Fibroblast of skin of scalp (primary cell): ENCODE measurements at places on chromosomes 3 and 15.

GRCh38 chr3:94349310-94349878, 286.5 kb downstream of the NSUN3 start:
- no peak for DNase-seq

- DNase-seq, result peak; percentile 51
Measured at GRCh38 chr3:9008550-9009255, 45.4 kb upstream of the RAD18 start.

- peak; percentile 33 for DNase-seq
Measured at GRCh38 chr3:188345223-188345622, 191.3 kb downstream of the LPP start.

- no peak for DNase-seq
Measured at GRCh38 chr3:140298569-140299070, 363.6 kb downstream of the CLSTN2 start.

GRCh38 chr3:122989856-122990575, 37.5 kb downstream of the SEMA5B start:
- DNase-seq, result no peak

- peak; percentile 33 for DNase-seq
Measured at GRCh38 chr3:43503067-43503728, 118.6 kb downstream of the ANO10 start.

DNA sequence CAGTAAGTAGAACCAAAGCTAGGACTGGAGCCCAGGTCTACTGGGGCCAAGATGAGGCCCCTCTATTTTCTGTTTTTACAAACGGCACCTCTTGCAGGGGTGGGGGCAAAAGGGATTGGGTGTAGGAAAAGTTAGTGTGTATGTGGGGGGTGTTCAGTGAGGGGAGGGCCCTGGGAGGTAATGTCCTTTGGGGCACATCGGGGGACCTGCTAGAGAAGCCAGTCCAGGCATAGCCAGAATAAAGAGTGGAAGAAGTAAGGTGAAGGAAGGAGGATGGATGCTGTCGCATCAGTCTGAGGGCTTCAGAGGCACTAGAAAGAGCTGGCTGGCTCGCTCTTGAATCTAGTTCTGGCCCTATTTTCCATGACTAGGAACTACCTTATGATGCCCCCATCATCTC, 2.6 kb downstream of the PLCD1 start:
- DNase-seq, result no peak

DNA sequence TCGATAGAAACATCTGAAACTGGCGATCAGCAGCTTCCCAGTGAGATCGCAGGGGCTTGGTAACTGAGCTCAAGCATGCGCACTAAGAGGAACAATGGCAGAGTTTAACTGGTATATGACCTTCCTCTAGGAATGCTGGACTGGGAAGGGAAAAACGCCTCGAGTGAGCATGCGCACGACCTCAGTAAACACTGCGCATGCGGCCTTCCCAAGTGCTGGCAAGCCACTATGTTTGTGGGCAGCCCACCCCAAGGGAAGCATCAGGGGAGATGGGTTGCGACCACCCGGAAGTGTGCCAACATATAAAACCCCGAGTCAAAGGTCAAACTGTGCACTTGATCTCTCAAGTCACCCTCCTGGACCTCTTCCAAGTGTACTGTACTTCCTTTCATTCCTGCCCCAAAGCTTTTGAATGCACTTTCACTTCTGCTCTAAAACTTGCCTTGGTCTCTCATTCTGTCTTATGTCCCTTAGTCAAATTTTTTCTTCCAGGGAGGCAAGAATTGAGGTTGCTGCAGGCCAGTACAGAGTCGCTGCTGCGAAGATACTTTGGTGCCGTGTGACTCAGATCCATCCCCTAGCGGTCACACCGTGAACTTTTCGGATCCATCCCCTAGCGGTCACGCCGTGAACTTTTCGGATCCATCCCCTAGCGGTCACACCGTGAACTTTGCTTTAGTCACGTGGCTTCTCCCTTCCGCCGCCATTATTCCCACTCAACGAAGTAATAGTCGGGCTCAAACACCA, 243.3 kb downstream of the FAM43A start:
- peak; percentile 13 for DNase-seq

GRCh38 chr3:36893137-36893557, 51.7 kb downstream of the TRANK1 start:
- DNase-seq, result peak; percentile 91

GRCh38 chr15:21261396-21261964, 178.8 kb downstream of the POTEB3 start:
- no peak for DNase-seq

- peak; percentile 15 for DNase-seq
Measured at GRCh38 chr15:34297059-34297458, 40.5 kb downstream of the SLC12A6 start.

DNA sequence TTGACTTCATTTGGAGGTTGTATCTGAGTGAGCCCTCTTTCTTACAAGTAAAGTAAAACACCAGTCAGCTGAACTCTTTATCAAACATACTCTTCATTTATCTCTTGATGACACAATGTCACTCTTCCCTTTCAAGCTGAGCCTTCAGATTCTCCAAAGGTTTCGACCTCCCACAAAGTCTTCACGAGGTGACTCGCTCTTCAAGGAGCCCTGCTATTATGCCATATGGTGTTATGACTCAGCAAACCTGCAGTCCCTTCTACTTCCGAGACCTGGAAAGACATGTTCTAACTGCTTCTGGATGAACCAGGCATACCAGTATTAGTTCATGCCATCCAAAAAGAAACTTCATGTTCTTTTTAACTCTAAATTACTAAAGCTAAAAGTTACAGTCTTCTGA, 23.1 kb downstream of the AADAC start:
- peak; percentile 87 for DNase-seq

DNA sequence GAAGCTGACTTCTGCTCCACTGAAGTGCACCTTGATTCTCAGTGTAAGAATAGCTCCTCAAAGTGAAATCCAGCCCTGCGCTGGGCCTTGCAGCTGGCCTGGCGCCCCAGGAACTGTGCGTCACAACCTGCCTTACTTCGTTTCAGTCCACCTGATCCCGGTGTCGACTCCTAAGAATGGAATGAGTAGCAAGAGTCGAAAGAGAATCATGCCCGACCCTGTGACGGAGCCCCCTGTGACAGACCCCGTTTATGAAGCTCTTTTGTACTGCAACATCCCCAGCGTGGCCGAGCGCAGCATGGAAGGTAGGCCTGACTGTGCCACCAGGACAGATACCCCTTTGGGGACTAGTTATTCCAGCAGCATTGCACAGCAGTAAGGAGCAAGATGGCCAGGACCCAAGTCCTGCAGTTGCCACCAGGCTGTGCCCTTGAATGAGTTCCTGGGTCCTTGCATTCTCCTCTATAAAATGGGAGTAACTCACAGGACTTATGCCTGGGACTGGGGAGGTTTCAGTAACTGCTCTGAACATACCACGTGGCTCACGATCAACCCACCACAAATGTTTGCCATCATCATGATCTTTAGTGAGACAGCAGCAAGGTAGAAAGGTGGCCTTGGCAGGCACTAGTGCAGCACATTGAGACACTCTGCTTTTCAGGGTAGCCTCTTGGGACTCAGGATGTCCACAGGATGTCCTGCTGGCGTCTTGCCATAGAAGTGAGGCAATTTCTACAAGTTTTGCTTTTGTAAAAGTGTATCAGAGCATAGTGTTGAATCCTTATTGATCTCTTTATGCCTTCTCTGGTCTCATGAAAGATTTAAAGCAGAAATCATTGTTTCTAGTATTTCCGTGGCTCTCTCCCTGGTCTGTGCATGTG, 46.8 kb downstream of the PXYLP1 start:
- peak; percentile 30 for DNase-seq

- DNase-seq, result no peak
Measured at GRCh38 chr15:65917407-65917756, 48.1 kb downstream of the RAB11A start.

GRCh38 chr3:156488767-156489166, 66.2 kb downstream of the SSR3 start:
- peak; percentile 28 for DNase-seq

GRCh38 chr3:102225407-102226132, 209.2 kb upstream of the ZPLD1 start:
- DNase-seq, result peak; percentile 70

DNA sequence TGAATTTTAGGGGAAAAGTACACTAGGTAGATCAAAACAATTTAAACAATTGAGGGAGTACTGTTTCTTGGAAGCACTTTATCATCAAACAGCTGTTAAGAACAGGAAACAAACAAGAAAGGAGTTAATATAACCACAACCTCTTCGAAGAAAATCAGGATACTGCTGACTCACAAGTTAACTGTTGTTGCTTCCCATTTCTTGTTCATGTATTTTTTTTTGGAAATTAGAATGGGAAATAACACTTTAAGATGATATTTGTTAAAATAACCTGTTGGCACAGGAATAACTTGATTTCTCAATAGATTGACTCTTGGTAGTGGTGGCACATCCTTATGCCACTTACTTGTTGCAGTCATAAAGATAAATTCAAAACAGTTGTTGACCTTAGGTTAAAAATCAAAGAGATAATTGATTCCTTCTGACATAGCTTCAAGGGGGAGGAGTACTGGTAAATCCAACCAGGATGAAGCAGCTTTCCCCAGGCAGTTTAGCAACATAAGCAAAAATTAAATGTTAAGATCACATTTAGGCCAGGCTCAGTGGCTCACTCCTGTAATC, 3.3 kb downstream of the BNIP2 start:
- peak; percentile 13 for DNase-seq

DNA sequence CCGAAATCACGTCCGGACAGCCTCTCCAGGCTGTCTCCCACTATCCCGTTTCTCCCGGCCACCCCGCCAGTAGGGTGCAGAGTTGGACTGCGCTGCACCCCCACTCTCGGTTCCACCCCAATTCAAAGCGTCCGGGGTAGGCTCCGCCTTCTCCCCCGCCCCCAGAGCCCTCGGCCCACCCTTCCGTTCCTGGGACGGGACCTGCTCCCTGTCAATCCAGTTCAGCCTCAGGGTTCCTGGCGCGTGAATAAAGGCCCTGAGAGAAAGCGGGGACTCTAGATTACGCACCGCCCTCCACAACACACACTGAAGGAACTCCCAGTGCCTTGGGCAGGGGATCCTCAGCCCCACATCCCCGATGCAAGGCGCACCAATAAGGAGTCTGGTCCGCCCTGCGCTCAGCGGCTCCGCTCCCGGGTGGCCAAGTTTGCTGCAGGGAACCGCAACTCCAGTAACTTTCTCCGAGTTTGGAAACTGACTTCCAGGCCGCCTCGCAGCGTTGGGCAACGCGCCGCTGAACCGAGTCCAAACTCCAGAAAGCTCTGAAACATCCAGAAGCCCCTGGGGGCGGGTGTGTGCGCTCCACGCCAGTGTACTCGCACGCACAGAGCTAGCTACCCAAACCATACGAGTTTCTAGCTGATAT, 1.9 kb downstream of the ADAMTS9 start:
- DNase-seq, result peak; percentile 96

DNA sequence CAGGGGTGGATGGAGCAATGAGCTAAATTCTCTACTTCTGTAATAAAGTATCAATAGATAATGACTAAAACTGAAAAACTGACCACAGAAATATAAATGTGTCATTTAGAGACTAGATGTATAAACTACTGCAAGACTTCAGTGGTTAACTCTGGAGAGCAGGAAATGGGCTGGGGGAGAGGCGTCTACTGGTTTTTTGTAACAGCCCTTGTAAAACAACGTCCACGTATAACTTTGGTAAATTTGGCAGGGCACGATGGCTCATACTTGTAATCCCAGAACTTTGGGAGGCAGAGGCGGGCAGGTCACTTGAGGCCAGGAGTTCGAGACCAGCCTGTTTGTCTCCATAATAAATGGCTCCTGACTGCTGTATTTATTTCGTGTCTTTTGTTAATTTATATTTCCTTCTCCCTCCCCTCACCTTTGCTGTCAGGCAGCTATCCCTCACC, 12.5 kb downstream of the RAB27A start:
- no peak for DNase-seq
